NCI-H187 treated with DMSO at 0.1 percent for 48 hours (cell line): ENCODE measurements at places on chromosomes 7 and 10.

DNA sequence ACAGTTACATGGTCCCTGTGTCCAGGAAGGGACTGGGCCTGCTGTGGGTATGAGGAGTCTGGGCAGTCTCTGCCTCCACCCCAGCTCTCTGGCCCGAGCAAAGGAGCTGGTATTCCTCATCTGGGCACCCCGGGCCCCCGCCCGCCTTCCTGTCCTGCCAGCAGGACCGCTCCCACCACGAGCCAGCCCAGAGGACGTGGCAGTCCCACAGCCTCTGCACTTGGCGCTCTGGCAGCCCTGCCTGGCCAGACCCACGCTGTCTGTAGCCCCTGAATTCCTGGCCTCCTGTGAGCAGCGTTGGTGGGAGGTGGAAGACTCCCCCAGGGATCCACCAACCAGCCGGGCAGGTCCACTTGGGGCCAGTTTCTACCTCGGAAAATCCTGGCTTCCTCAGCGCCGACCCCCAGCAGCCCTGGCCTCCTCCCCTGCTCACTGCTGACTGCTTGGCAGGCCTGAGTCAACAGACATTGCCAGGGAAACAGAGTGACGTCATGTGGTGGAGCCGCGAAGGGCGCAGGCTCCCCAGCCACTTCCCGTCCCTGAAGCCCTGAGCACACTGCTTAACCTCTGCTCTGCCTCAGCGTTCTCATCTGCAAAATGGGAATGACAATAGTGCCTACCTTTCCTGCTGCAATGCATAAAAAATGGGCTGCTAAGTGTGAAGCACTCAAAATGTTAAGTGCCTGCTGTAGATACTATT lies 21.6 kb upstream of the LIMK1 start:
- DNase-seq: no peak

DNA sequence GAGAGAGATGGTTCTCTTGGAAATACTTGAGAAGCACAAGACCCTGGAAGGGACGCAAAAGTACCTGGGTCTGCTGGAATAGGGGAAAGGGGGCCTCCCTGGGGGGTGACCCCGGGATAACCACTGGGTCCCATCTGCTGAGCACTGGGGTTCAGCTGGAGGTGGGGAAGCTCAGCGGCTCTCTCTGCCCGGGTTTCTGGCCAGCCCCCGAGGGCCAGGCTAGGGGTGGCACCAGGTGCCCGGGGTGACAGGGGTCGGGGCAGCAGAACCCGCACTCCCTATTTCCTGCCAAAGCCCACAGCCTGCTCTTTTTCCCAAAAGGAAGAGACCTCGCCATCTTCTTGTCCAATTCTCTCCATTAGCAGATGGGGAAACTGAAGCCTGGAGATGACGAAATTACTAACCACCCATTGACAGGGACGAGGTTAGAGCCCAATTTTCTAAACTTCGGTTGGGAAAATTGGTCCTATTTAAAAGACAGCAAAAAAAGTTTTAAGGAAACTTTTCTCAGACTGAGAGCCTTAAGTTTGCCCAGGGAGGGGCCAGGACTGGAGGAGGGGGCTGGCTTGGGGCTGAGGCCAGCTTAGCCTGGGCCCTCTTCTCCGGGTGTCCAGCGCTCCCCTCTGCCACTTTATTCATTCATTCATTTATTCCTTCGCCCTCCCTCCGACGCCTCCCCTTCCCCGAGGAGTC lies 17.8 kb upstream of the GATA3 start:
- no peak for DNase-seq

DNA sequence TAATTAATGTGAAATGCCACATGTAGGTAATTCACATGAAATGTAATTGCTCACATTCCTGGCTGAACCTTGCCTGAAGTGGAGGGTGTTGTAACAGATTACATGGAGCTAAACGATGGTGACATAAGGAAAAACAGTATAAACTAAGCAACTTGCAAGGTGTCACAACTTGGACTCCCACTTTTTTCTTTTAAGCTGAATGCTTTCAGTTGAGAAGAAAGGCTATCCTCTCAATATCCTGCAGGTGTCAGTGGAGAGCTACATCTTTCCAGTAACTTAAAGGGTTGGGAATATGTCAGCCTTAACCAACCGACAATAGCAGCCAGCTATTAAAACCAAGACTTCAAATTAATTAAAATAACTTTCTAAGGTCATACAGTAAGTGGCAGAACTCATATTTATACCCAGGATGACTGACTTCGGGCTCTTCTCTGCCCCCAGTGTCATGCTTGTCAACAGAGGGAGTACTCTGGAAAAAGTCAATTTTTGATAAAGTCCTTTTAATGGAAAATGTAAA lies 33.7 kb downstream of the NRBF2 start:
- DNase-seq: no peak

- DNase-seq: no peak
Measured at GRCh38 chr10:69056536-69057260, 31.2 kb upstream of the SRGN start.

DNA sequence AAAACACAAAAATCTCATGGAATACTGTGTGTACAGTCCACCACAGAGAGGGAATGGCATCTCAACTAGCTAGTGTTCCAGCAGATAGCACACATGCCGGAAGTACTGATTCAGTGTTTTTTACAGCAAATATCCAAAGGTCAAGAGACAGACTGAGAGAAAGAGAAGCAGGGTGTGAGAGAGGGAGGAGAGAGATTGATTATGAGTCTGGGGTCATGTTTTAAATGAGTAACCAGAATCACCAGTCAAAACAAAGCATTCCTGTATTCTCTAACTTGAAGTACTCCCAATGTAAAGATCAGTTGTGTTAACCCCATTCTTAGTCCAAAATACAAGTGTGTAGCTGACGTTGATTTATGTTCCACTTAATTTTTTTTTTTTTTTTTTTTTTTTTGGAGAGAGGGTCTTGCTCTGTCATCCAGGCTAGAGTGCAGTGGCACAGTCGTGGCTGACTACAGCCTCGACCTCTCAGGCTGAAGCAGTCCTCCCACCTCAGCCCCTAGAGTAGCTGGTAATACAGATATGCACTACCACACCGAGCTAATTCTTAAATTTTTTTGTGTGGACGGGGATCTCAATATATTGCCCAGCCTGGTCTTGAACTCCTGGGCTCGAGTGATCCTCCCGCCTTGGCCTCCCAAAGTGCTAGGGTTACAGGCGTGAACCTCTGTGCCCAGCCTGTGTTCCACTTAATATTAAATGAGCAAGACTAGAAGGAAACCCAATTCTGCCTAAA lies 114.2 kb downstream of the TAF3 start:
- no peak for DNase-seq

DNA sequence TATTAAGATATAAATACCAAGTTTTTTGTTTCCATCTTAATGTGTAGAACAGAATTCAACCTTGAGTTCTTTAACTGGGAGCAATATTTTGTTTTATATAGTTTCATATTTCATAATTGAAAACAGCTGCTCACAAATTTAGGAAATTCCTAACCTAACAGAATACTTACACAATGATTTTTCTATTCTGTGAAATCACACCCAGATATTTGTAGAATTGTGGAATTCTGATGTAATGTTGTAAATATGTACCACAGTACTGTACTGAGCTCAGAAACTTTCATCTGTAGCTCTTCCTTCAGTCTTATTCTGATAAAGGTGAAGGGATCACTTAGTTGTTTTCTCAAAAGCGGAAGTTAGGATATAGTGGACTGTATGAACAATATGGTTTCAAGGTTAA lies 143.4 kb upstream of the GLI3 start:
- no peak for DNase-seq

DNA sequence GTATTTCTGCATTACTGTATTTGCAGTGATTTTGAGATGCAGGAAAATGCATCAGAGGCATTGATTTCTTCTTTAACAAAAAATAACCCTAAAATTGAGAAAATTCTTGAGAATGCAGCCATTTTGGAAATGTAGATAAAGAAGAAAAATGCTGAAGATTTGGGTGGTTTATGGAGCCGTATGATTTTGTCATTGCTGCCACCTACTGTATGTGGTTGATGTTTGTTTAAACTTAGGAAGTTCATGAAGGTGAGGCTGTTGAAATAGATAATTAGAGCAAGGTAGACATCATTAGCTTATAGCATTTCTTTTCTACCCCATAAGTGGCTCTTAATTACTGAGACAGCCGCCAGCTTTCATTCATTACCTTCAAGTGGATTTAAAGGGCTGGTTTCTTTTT lies 92.1 kb upstream of the SAMD8 start:
- no peak for DNase-seq

GRCh38 chr10:119022846-119023552 lies 6.5 kb upstream of the NANOS1 start:
- DNase-seq: no peak

DNA sequence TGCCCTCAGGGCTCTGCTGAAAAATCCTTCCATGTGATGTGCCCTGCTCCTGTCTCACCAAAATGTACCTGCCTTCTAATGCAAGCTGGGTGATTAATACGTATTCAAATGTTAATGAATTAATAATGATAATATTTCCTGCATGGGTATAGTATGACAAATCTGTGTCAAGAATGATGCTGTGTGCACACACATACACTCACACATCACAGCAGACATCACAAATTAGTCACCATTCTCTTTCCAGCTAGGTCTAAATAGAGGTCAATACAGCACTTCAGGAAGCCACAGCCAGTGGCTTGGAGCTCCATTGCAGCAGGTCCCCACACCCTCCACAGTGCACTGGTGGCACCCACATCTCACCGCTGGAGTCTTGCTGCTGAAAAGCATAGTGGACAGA lies 681.2 kb upstream of the NRP1 start:
- no peak for DNase-seq

- DNase-seq: no peak
Measured at GRCh38 chr10:59880971-59881510, 25.3 kb downstream of the CCDC6 start.

GRCh38 chr10:70552586-70552985 lies 50.0 kb downstream of the PRF1 start:
- no peak for DNase-seq

DNA sequence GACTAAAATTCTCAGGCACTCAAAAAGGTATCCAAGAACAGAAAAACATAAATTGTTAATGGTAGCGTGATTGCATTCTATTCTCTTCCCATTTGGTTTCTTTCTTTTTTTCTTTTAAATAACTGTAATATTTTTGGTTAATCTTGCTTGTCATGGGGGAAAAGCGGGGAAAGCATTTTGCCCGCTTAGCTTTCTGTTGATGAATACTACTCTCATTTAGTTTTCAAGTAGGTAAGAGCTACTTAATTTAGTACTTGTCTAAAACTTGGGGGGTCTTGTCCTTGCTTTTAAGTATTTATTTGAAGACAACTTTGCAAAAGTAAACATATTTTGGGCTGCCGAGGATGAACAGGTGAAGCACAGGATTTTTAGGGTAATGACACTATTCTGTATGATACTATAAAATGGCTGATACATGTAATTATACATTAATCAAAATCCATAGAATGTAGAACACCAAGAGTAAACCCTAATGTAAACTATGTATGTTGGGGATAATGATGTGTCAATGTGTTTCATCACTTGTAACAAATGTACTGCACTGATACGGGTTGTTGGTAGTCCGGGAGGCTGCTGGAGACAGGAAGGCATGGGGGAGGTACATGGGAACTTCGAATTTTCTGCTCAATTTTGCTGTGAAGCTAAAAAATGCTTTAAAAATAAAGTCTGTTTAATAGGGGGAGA lies 1.7 kb downstream of the TES start:
- DNase-seq: no peak

DNA sequence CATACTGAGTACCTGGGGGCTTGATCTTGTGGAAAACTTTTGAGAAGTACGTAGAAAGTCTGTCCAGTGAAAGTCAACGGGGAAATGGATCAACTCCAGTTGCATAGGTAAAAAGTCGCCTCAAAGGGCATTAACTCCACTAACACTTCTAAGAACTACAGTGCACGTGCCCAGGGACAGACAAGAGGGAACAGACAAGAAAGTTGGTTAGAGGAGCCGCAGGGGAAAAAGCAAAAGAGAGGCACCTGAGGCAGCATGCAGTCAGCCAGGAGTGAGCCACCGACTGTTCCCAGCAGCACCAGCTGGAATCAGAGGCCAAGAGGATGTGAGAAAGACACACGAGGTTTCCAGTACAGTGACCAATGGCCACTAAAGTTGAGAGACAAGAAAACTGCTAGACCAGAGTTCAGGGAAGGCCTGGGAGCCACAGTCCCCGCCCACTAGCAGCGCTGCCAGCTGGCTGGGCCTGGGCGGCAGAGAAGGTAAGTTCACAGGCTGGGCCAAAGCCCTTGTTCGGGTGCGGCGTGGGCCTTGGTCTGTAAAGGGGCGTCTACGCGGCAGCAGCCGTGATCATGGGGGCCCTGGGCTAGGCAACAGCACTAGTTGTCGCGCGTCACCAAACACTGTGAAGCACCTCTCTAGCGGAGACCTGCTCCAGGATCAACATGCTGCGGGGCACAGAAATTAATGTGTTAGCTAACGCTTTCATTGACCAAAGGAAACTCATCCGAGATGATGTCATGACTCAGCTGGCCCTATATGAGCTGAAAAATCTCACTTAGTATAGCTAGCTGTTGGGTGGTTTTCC lies 14.0 kb downstream of the ITGB1 start:
- DNase-seq: no peak

DNA sequence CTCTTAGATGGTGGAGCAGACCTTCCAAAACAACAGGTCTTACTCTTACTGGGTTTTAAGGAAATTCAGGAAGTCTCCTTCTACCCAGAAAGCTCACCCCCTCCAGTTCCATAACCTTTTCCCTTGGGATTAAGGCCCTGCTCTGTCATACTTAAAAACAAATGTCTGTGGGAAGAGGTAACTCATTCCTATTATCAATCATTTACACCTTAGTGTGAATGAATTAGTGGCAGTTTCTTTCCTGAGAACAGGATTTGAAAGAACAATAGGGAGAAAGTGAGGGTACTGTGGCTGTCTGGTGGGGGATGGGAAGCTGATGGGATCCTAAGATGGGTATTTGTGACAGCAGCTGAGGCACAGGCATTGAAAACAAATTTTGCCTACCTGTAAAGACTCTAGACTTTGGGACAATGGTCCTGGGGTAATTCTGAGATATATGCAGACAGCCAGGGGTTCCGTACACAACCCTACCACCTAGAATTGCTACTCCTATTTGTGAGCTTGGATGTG lies 22.2 kb upstream of the PDLIM1 start:
- DNase-seq: no peak

- DNase-seq: no peak
Measured at GRCh38 chr7:63067897-63068585, 930.6 kb upstream of the ZNF722 start.

DNA sequence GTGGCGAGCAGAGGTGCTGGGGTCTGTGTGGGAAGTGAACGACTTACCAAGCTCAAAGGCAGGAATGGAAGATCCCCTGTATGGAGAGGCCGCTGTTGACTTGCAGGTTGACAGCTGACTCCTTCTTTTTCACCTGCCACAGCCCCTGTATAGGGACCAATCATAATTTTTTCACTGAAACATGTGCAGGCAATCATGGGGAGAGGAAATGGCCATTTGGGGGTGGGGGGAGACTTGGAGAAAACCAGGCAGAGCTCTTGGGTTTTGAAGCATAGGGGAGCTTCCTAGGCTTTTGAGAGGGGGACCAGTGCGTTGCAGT lies 101.4 kb downstream of the WDR37 start:
- DNase-seq: no peak
